Fibroblast of lung (primary cell): ENCODE measurements at places on chromosomes 1 and 21. TPM values are rescaled to one million over a fixed set of nuclear protein-coding genes. Genes with fewer than 3 reads are reported as not detected.

The OR10J1 gene
- total RNA-seq, result not detected in 2 replicates

The PTGS2 gene
- 1.3 and 3.3 TPM in 2 replicates for total RNA-seq

GRCh38 chr1:234645474-234645953 lies 35.5 kb upstream of the IRF2BP2 start:
- no peaks in the 10 kb centered on the region for H3K36me3 ChIP-seq
- H3K27ac ChIP-seq, result no peak overlapping the region

The GUCA2A gene
- total RNA-seq, result not detected in 2 replicates

GRCh38 chr1:32137111-32137510 lies 29.3 kb downstream of the KPNA6 start:
- no peaks in the 10 kb centered on the region for H3K36me3 ChIP-seq
- H3K4me3 ChIP-seq, result no peak overlapping the region
- no peak for DNase-seq
- H3K27me3 ChIP-seq, result no peaks in the 10 kb centered on the region
- H3K27ac ChIP-seq, result no peak overlapping the region

- peak; percentile 4 for DNase-seq
- no peaks in the 10 kb centered on the region for H3K4me1 ChIP-seq
- peaks cover under 1% of the 10 kb centered on the region for H3K27me3 ChIP-seq
- no peak overlapping the region for H3K27ac ChIP-seq
Measured at GRCh38 chr1:1164701-1165451, 8.8 kb upstream of the TTLL10 start.

DNA sequence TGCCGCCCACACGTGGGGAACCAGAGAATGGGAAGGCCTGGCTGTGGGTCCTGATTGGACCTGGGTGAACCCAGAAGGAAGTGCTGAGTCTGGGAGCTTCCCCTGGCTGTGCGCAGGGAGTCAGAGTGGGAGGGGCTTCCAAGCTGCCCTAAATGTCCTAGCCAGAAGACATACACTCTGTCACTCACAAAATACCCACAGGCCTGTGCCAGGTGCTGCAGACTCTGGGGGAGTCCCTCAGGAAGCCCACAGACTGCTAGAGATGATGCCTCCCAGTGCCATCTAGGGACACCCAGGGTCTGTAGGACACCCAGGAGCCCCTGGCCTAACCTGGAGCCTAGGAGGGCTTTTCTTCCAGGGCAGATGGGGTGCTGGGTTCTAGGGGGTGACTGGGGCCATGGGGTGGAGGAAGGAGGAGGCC lies 33.7 kb upstream of the LRP8 start:
- H3K4me3 ChIP-seq, result no peak overlapping the region
- H3K36me3 ChIP-seq, result no peaks in the 10 kb centered on the region
- no peaks in the 10 kb centered on the region for H3K4me1 ChIP-seq
- no peak overlapping the region for H3K27ac ChIP-seq
- peaks cover 2% of the 10 kb centered on the region for H3K27me3 ChIP-seq
- no peak for DNase-seq

The SH3D21 gene
- total RNA-seq, result 2.8 and 3.3 TPM in 2 replicates

GRCh38 chr1:178060789-178061556 lies 32.9 kb upstream of the RASAL2 start:
- H3K36me3 ChIP-seq, result no peaks in the 10 kb centered on the region
- no peak overlapping the region for H3K27ac ChIP-seq
- peak; percentile 73 for DNase-seq

GRCh38 chr1:204190212-204191211 lies 5.8 kb downstream of the KISS1 start:
- no peak overlapping the region for H3K4me3 ChIP-seq
- no peaks in the 10 kb centered on the region for H3K4me1 ChIP-seq
- no peak overlapping the region for H3K27ac ChIP-seq
- peaks cover 36% of the 10 kb centered on the region for H3K27me3 ChIP-seq

The FMO4 gene
- 4.6 and 7.3 TPM in 2 replicates for total RNA-seq

- no peak overlapping the region for H3K27ac ChIP-seq
- H3K27me3 ChIP-seq, result peaks cover 13% of the 10 kb centered on the region
- no peak overlapping the region for H3K4me3 ChIP-seq
Measured at GRCh38 chr1:202274611-202275010, 67.1 kb downstream of the UBE2T start.

The LHX4 gene
- under 0.01 and 0.33 TPM in 2 replicates for total RNA-seq

DNA sequence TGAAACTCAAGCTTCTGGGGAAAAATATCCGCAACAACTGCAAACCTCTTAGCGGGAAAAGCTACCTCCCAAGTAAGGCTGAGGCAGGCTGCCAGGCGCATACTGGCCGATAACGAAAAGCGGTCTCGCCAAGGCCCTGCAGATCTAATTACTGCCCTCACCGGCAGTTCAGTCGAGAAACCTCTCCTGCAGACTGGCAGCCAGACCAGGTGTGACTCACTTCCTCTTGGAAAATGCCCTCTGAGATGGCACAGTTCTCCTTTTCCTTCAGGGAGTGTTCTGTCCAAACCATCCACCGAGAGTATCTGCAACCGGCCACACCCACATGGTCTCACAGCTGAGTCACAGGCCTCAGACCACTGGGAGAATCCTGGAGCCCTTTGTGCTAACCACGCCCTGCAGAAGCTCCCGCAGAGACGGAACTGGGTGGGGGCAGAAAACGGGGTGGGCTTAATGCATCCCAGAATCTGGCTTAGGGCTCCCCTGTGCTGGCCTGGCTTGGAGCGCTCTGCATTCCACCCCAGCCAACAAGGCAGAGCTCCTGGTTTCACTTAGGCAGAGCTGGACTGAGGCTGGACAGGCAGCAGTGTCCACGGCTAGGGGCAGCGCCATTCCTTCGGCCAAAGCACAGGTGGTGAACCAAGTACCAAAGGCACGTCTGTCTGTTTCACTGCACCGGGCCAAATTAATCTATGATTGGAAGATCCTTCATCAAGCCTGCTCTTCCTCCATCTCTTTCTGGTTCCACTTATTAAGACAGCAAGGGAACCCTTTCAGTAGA lies 1.2 kb downstream of the S100A10 start:
- H3K27me3 ChIP-seq, result no peaks in the 10 kb centered on the region
- H3K27ac ChIP-seq, result peak overlapping the region; percentile 98
- peak; percentile 96 for DNase-seq
- H3K4me1 ChIP-seq, result peaks cover 32% of the 10 kb centered on the region

DNA sequence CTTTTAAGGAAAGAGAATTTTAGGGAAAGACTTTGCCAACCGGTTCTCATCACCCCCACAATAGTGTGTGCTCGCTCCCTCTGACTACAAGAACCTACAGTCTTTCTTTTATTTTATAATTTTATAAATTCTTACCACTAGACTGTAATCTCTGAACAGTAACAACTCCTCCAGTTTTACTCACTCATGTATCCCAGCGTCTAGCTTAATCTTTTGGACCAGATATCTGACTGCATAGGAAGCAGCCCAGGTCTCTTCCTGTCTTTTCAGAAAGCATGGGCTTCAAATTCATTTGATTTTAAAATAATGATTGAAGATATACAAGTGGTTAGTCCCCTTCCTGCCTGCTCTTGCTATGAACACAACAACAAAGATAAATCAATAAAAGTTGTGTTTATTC lies 19.0 kb upstream of the DUSP10 start:
- H3K27ac ChIP-seq, result no peak overlapping the region
- no peak for DNase-seq
- no peaks in the 10 kb centered on the region for H3K27me3 ChIP-seq
- no peaks in the 10 kb centered on the region for H3K4me1 ChIP-seq
- H3K36me3 ChIP-seq, result no peaks in the 10 kb centered on the region
- H3K4me3 ChIP-seq, result no peak overlapping the region

The AMY2A gene
- total RNA-seq, result not detected in 2 replicates

The AP4B1 gene
- total RNA-seq, result 11.7 and 12.1 TPM in 2 replicates

DNA sequence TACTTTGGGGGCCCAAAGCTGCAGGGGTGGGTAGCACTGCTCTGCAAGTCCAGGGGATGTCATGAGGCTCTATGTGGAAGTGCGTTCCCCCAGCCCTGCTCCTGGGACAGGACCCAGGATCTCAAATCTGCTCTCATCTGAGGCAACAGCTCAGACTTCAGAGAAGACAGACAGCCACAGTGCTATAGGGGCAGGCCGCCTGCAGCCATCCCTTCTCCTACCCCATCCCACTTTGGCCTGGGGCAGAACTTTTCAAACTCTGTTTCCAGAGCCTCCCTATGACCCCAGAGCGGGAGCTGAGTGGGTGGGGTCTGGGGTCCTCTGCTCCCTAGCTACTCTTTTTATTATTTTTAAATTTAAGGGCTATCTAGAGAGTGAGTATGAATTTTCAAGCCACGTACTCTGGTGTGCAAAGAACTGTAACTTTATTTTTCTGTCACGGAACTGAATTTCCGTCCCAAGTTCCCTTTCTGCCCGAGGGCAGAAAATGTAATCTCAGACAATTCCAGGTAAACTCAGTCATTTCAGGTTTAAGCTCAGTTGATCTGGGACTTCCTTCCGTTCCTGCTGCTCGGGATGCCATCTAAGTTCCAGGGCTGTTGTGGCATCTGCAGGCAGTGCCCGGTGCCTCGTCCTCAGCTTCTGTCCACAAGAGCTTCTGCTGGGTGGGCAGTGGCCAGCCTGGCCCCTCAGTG lies 98.3 kb downstream of the ACTL8 start:
- H3K27me3 ChIP-seq, result no peaks in the 10 kb centered on the region
- no peak overlapping the region for H3K4me3 ChIP-seq
- no peaks in the 10 kb centered on the region for H3K4me1 ChIP-seq
- no peak for DNase-seq
- no peaks in the 10 kb centered on the region for H3K36me3 ChIP-seq

DNA sequence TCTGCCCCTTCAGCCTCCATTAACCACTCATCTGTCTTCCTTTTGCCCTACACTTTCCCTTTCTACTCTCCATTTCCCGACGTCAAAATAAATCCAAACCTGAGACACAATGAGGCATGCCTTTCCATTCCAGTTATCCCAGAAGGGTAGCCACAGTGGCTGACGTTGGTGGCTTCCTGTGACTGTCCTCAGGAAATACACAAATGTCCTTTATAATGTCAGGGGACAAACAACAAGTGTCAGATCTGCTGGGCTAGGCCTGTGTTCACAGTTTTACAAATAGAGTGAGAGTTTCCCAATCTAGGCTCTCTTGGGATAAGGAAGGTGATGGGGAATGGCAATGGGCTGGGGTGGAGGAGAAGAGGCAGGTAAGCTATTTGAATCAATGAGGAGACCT lies 135.3 kb downstream of the BRINP2 start:
- no peaks in the 10 kb centered on the region for H3K27me3 ChIP-seq
- H3K27ac ChIP-seq, result no peak overlapping the region
- no peaks in the 10 kb centered on the region for H3K36me3 ChIP-seq
- DNase-seq, result no peak

DNA sequence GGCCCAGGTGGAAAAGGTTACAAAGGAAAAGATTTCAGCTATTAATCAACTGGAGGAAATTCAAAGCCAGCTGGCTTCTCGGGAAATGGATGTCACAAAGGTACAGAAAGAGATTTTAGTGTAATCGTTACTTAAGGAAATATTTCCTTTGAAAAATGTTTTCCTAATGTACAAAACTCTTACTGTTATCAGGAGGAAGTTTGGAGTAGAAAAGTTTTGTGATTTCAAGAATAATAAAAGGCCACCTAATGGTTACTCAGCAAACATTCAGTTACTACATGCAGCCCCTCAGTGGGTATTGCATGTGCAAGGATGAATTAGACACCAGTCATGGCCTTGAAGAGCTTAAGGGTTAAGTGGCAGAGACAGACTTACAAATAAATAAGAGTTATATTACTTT lies 85.2 kb downstream of the SDCCAG8 start:
- no peaks in the 10 kb centered on the region for H3K27me3 ChIP-seq
- peaks cover 3% of the 10 kb centered on the region for H3K36me3 ChIP-seq
- no peaks in the 10 kb centered on the region for H3K4me1 ChIP-seq
- no peak overlapping the region for H3K4me3 ChIP-seq
- DNase-seq, result no peak
- H3K27ac ChIP-seq, result no peak overlapping the region

DNA sequence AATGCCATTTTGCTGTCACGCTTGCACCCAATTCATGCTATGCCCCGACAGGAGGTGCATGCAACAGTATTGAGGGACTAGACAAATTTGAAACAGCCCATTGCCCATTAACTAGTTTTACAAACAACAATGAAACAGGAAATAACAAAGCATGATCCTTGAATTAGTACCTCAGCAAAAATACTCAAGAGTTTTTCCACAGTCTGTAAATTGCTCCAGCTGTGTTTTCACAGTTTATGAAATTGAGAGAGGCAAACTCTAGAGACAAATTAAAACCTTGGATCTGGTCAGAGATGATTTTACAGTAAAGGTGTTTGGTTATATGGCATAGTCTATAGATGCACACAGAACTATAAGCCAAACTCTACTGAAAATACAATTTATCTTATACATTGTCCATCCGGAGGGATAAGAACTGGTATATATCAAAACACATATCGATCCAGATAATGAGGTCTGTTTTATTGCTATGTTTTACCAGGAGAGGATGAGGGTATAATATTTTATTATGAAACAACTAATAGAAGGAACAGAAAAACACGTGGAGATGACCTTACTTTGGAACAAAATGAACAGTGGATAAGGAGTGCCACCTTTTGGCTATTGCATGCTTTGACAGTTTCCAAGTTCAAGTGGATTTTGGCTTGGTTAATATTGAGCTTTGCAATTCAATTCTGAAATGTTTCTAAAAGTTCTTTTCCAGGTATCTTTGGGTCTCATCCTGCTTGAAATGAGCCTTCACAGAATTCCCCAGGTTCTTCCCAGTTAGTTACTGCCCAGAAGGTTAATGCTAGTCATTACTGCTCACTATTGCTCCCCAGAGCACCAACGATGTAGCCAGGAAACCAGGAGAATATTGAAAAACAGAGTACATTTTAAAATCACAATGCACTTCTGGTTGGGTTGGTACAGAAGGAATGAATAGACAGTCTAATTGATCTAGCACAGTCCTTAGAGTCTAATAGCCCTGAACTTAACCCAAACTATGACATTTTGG lies 45.7 kb downstream of the ZC3H11B start:
- H3K36me3 ChIP-seq, result no peaks in the 10 kb centered on the region
- peak; percentile 65 for DNase-seq

GRCh38 chr1:113391649-113392271 lies 1.4 kb downstream of the MAGI3 start:
- peak overlapping the region; percentile 39 for H3K27ac ChIP-seq
- H3K4me3 ChIP-seq, result peak overlapping the region; percentile 73
- DNase-seq, result no peak
- no peaks in the 10 kb centered on the region for H3K27me3 ChIP-seq
- peaks cover 6% of the 10 kb centered on the region for H3K4me1 ChIP-seq

GRCh38 chr1:216314379-216315095 lies 108.7 kb downstream of the USH2A start:
- no peaks in the 10 kb centered on the region for H3K36me3 ChIP-seq
- DNase-seq, result peak; percentile 59
- H3K27me3 ChIP-seq, result no peaks in the 10 kb centered on the region
- H3K4me3 ChIP-seq, result no peak overlapping the region
- no peaks in the 10 kb centered on the region for H3K4me1 ChIP-seq
- H3K27ac ChIP-seq, result no peak overlapping the region

GRCh38 chr1:17014671-17015567 lies 3.2 kb upstream of the ATP13A2 start:
- H3K27ac ChIP-seq, result no peak overlapping the region
- peaks cover 8% of the 10 kb centered on the region for H3K4me1 ChIP-seq
- DNase-seq, result no peak

The LCE2B gene
- not detected in 2 replicates for total RNA-seq

The ARID1A gene
- total RNA-seq, result 10.3 and 16.0 TPM in 2 replicates

GRCh38 chr1:56227886-56228285 lies 351.5 kb downstream of the PLPP3 start:
- no peak overlapping the region for H3K4me3 ChIP-seq
- no peaks in the 10 kb centered on the region for H3K4me1 ChIP-seq
- H3K27ac ChIP-seq, result no peak overlapping the region
- no peak for DNase-seq
- no peaks in the 10 kb centered on the region for H3K27me3 ChIP-seq
